ENCODE measurements at places on chromosomes 12 and 14. TPM values are rescaled to one million over a fixed set of nuclear protein-coding genes. Genes with fewer than 3 reads are reported as not detected.
A peak's percentile ranks its signal among the peaks of the same experiment; 100 is the strongest.

DNA sequence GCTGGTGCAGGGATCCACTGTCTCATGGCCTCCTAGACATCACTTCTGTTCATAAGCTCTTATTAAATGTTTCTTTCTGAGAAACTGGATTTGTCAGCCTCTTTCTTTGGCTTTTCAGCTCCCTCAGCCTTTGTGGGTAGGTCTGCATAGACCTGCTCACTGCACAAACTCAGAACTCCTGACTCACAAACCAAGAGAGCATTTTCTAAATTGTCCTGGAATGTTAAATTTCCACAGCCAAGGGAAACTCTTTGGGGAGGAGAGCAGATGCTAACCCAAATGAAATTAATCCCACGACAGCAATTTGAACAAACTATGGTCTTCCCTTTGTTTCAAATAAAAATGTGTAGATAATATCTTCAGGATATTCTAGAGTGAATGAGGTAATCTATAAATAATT lies 19.5 kb upstream of the CERS5 start:
- peak; percentile 51 for DNase-seq
- H3K36me3 ChIP-seq = peaks cover 14% of the 10 kb centered on the region
- H3K4me3 ChIP-seq = no peak overlapping the region
- peak overlapping the region; percentile 83 for H3K27ac ChIP-seq
- no peaks in the 10 kb centered on the region for H3K27me3 ChIP-seq

DNA sequence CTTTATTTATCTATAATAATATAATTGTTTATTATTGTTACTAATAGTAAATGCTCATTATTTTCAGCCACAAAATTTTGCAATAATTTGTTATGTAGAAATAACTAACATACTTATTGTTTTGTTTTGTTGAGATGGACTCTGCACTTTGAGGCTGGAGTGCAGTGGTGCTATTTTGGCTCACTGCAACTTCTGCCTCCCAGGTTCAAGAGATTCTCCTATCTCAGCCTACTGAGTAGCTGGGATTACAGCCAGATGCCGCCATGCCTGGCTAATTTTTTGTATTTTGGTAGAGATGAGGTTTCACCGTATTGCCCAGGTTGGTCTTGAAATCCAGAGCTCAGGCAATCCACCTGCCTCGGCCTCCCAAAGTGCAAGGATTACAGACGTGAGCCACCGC lies 76.6 kb upstream of the RAP1B start:
- H3K4me1 ChIP-seq = no peaks in the 10 kb centered on the region
- no peaks in the 10 kb centered on the region for H3K27me3 ChIP-seq
- no peak overlapping the region for H3K27ac ChIP-seq
- H3K4me3 ChIP-seq = no peak overlapping the region

GRCh38 chr12:106170285-106170684 lies 31.5 kb upstream of the NUAK1 start:
- no peaks in the 10 kb centered on the region for H3K27me3 ChIP-seq
- H3K4me1 ChIP-seq = peaks cover 3% of the 10 kb centered on the region
- no peak overlapping the region for H3K4me3 ChIP-seq
- DNase-seq = peak; percentile 27
- H3K27ac ChIP-seq = no peak overlapping the region
- H3K36me3 ChIP-seq = no peaks in the 10 kb centered on the region

GRCh38 chr14:30620178-30620577 lies 1.9 kb upstream of the SCFD1 start:
- H3K4me3 ChIP-seq = no peak overlapping the region
- H3K4me1 ChIP-seq = no peaks in the 10 kb centered on the region
- no peak overlapping the region for H3K27ac ChIP-seq
- H3K27me3 ChIP-seq = no peaks in the 10 kb centered on the region
- peaks cover 2% of the 10 kb centered on the region for H3K36me3 ChIP-seq

DNA sequence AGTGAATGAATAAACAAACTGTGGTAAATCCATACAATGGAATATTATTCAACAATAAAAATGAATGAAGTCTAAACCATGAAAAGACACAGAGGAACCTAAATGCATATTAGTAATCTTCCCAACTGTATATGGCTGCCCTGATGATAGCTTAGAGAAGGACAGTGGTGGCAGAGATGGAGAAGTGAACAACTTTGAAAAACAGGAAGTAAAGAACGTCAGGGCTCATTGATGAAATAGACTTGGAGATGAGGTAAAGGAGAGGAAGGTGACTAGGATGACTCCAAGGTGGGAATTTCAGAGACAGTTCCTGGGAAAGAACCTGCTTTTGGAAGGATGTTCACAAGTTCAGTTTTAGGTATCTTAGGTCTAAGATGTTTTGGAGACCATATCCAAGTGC lies 36.3 kb upstream of the NT5DC3 start:
- H3K4me1 ChIP-seq = no peaks in the 10 kb centered on the region
- H3K27me3 ChIP-seq = no peaks in the 10 kb centered on the region
- H3K27ac ChIP-seq = no peak overlapping the region
- no peaks in the 10 kb centered on the region for H3K36me3 ChIP-seq

GRCh38 chr14:33014710-33015109 lies 76.0 kb downstream of the NPAS3 start:
- no peak overlapping the region for H3K27ac ChIP-seq
- DNase-seq = no peak
- no peak overlapping the region for H3K4me3 ChIP-seq
- no peaks in the 10 kb centered on the region for H3K36me3 ChIP-seq

GRCh38 chr12:28777603-28778365 lies 371.3 kb upstream of the FAR2 start:
- no peak for DNase-seq
- no peak overlapping the region for H3K4me3 ChIP-seq
- peaks cover 5% of the 10 kb centered on the region for H3K4me1 ChIP-seq

GRCh38 chr12:40208707-40209446 lies 15.9 kb upstream of the LRRK2 start:
- no peak overlapping the region for H3K4me3 ChIP-seq
- H3K27ac ChIP-seq = no peak overlapping the region
- no peaks in the 10 kb centered on the region for H3K36me3 ChIP-seq

- no peak overlapping the region for H3K4me3 ChIP-seq
- H3K27ac ChIP-seq = no peak overlapping the region
- H3K27me3 ChIP-seq = no peaks in the 10 kb centered on the region
These were observed 1002.5 kb downstream of the AACS start for GRCh38 chr12:126067626-126068329.

DNA sequence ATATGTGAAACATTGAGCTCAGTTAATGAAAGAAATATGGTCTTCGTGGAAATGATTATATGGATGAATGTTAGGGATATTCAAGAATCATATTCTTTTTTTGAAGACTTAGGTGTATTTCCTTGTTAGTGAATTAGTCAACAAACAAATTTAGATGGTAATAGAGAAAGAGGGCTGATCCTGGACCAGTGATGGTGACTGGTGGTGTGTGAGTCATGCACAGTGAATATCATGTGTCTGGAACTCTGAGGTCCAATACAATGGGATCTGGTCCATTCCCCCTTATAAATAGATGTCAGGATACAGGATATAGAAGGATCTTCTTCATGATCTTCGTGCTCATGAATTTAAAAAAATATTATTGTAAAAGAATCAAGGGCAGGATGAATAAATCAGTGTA lies 64.4 kb upstream of the RTL1 start:
- no peak overlapping the region for H3K4me3 ChIP-seq
- H3K4me1 ChIP-seq = no peaks in the 10 kb centered on the region

DNA sequence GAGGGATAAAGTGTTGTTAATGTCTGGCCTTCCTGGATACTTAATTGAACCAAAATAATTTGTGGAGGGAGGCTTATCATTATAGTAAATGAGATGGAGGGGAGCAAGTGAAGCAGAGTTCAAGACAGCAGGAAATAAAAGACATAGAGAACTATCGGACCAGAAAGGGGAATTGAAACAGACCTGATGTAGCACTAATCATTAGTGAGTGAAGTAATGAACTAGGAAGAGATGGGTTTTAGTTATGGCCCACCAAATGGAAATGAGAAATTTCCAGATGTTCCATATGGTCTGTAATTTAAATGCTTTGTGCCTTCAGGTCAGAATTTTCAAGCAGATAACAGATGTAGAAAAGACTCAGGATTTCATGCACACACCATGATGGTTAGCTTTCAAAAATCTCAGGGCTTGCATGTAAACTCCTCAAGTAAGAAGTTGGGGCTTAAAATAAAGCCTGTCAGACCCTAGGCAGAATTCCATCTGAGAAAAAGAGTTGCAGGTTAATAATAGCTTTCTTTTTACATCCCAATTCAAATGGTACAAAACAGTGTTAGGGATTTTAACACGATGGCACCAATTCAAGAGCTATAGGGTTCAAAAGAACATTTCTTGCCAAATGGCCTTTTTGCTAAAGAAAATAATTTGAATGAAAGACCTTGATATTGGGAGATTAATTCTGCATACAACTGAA lies 355.8 kb downstream of the FSCB start:
- no peak overlapping the region for H3K27ac ChIP-seq
- no peaks in the 10 kb centered on the region for H3K36me3 ChIP-seq
- H3K27me3 ChIP-seq = no peaks in the 10 kb centered on the region
- no peaks in the 10 kb centered on the region for H3K4me1 ChIP-seq
- no peak for DNase-seq

- H3K27me3 ChIP-seq = no peaks in the 10 kb centered on the region
- H3K36me3 ChIP-seq = no peaks in the 10 kb centered on the region
- no peak overlapping the region for H3K27ac ChIP-seq
- H3K4me1 ChIP-seq = peaks cover 12% of the 10 kb centered on the region
- DNase-seq = no peak
- no peak overlapping the region for H3K4me3 ChIP-seq
These were observed 86.5 kb upstream of the PTPRR start for GRCh38 chr12:71007020-71007419.

DNA sequence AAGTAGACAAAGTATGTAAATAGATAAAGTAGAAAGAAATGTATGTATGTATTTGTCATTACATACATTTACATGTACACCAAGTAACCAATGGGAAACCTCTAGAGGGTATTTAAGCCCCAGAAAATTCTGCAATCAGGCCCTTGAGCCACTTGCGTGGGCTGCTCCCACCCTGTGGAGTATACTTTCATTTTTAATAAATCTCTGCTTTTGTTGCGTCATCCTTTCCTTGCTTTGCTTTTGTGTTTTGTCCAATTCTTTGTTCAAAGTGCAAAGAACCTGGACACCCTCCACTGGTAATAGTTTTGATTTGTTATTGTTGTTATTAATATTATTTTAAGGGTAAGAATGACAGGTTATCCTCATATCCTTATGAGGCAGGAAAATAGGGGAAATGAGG lies 21.8 kb downstream of the CAPS2 start:
- no peaks in the 10 kb centered on the region for H3K4me1 ChIP-seq
- no peaks in the 10 kb centered on the region for H3K36me3 ChIP-seq
- no peak overlapping the region for H3K4me3 ChIP-seq
- no peak overlapping the region for H3K27ac ChIP-seq
- no peaks in the 10 kb centered on the region for H3K27me3 ChIP-seq

SLC7A8 gene
- 0.04 TPM for total RNA-seq

RDH16 gene
- 0.06 TPM for total RNA-seq

TSFM gene
- 440 TPM for total RNA-seq

FOXM1 gene
- total RNA-seq = 107 TPM

KCNA5 gene
- not detected for total RNA-seq

LBHD2 gene
- total RNA-seq = not detected
